AG08395 (cell line): ENCODE measurements at places on chromosomes 1 and 21.

DNA sequence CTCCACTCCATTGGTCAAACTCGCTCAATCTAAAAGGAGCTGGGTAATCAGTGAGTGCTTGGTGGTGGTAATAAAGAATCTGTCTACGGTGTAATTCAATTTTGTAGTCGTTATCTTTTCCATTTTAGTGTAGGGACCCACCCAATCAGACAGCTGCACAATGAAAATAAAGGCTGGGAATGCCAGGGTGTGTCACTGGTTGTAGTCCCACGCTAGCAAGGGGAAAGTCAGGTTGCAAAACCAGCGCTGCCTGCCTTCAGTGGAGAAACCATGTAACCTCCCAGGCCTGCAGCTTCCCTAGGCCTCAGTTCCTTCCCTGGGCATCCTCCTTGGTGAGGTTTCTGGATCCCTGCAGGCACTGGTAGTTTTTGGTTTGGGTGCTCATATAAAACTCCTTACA, 49.4 kb upstream of the PPP2R5A start:
- no peak for DNase-seq

GRCh38 chr1:162136760-162137159, 67.3 kb downstream of the NOS1AP start:
- DNase-seq = peak; percentile 84

DNA sequence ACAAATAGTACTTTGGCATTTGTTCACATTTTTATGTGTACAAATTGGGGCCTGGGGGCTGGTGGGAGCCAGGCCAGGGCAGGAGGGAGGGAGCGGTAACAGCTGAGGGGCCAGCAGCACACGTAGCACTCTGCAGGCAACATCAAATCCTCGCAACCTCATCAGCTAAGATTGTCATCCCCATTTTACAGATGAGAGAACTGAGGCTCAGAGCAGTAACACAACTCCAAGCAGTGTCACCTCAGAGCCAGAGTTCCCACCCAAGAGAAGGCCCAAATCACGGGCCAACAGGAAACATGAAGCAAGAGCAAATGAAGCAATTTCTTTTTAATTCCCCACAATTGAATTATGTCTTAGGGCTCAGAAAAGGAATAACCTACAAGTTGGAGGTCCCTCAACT, 14.1 kb downstream of the IFFO2 start:
- no peak for DNase-seq

GRCh38 chr1:170225781-170226530, 80.2 kb downstream of the NTMT2 start:
- DNase-seq = peak; percentile 22

GRCh38 chr1:220176540-220176939, 82.6 kb downstream of the IARS2 start:
- no peak for DNase-seq

GRCh38 chr1:47416319-47417169, 459 bp downstream of the FOXE3 start:
- DNase-seq = no peak
